PC-9 (cell line): ENCODE measurements at places on chromosomes 12 and 14.

DNA sequence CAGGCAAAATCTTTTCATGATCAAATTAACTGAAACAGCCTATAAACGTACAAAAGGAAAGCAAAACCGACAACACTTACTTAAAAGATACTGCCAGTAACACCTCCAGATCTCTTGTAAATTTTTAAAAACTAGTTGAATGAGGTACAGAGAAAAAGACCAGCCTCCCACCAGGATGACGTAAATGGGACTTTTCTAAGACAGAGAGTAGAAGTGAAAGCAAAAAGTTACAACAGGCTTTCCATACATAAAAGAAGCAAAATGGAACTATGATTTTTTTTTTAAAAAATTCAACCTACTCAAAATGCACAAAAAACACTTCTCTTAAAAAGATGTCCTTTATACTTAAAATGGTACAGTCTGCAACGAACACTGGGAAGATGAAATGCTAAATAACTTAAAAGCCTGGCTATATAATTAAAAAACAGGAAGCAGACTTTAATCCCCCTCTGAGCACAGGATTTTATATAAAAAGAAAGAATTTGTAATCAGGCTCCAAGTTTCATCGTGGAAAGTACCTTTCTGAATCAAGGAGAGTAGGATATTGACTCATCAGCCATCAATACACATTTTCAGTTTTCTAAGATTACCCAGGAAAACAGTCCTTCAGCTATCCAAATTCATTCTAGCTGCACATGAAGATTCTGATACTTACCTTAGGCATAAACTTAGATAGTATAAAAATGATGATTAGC, 14.2 kb upstream of the MYO1A start:
- DNase-seq: no peak

- DNase-seq: no peak
Observed at GRCh38 chr14:88482524-88482923, 72.3 kb downstream of the PTPN21 start.

- DNase-seq: no peak
Observed at GRCh38 chr14:95233702-95234241, 76.4 kb upstream of the DICER1 start.

- DNase-seq: no peak
Observed at GRCh38 chr12:124888260-124888659, 24.6 kb upstream of the SCARB1 start.

DNA sequence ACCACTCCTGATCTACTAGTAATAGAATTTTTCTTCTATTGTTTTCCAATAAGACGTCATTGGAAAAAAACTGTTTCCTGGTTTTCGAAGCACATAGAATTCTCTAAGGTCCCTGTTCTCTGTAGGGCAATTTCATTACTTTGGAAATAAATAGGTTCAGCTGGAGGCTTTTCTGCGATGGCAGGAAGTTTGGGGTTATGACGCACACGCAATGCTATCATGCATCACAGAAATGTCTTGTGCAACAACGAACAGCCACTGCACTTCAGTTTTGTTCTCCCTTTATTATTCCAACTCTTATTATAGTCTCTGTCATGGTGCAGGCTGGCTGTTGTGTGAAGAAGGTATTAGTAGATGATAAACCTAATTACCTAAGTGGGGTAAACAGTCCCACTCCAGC, 59.0 kb downstream of the KCNK10 start:
- no peak for DNase-seq

- DNase-seq: no peak
Observed at GRCh38 chr14:103315351-103315911, 18.6 kb upstream of the EIF5 start.

DNA sequence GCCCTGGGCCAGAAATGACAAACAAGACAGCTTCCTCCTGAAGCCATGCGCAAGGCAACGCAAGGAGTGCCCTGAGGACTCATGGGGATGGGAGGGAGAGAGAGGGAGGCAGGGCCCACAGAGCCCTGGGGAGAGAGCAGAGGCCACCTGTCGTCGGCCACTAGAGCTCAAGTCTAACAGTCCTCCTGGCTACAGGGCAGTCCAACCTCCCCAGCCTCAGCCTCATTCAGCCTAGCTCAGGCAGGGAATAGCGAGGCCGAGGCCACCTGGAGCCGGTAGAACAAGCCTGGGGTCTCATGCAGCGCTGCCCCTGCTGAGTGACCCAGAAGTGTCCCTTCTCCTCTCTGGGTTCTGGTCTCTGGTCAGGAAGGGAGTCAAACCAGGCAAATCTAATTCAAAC, 69.5 kb downstream of the BCL11B start:
- DNase-seq: no peak

- no peak for DNase-seq
Observed at GRCh38 chr12:127300753-127301152, 966.2 kb upstream of the TMEM132C start.

- no peak for DNase-seq
Observed at GRCh38 chr12:22228022-22228875, 106.3 kb downstream of the ST8SIA1 start.

DNA sequence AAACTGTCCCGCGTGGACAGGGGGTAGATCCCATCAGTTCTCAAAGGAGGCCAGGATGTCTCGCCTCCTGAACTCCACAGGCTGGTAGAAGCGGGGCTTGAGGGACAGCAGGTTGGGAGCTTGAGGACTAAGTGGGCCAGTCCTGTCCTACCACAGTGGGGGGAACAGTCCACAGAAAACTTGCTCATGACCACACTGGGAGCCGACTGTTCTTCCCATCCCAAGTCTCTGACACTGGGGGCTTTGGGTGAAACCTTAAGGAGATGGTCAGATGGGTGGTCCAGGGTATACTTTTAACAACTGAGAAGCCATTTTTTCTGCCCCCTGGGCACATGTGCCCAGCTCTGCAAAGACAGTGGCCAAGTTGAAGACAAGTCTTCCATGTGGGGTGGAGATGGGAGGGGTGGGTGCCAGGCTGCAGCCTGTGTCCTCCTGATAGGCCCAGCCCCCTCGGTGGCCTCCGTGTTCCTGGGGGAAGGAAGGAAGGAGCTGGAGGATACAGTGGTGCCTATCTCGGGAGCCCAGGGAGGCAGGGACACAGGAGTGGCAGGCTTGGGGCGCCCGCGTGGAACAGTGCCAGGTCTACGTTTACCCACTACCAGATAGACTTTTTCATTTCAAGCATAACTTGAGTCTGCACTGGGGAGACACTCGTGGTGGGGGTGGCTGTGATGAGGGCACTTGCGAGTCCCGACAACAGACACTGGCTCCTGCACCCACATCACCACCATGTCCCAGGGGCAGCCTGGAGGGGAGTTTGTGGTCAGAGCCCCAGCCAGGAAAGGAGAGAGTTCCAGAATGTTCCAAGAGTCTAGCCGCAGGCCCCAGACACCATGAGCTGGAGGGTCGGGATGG, 14.7 kb downstream of the RHOF start:
- DNase-seq: no peak

GRCh38 chr12:47302111-47302671, 222.4 kb upstream of the AMIGO2 start:
- DNase-seq: no peak

DNA sequence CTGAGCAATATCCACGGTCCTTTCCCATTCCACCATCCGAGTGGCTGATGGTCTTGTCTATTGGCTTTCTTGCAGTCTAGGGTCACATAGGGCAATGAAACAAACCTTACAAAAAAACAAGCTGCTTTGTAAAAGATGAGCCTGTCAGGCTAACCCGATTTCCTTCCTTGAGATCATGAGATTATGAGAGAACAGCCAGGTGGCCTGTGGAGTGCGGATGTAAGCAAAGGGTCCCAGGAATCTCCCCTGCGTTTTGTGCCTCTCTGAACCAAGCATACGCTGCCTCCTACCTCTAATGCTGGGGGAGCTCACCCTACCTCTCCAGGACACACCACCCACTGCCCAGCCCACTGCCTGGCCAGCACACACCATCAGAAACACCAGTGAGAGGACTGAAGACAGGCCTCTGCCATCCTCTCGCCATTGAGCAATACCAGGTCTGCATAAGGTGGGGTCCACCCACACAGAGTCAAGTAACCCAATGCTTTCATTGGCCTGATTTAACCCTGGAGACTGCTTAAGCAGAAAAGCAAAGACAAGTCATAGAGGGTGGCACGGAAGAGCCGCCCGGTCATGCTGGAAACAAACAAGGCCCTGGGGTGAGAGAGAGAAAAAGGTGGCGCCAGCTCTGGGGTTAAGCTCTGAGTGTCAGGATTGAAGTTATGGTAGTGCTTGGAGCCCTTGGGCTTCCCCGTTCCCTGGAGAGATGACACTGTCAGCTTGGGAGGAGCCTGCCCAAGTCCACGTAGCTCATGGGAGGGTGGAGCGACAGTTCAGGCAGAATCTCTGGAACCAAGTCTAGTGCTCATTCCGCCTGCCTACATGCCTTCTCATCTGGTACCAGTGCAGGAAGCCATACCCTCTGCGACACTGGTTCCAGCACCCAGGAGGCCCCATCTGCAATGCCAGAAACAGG, 46.6 kb downstream of the CALM1 start:
- peak; percentile 75 for DNase-seq

GRCh38 chr14:70036665-70037064, 152.1 kb downstream of the SLC8A3 start:
- no peak for DNase-seq

DNA sequence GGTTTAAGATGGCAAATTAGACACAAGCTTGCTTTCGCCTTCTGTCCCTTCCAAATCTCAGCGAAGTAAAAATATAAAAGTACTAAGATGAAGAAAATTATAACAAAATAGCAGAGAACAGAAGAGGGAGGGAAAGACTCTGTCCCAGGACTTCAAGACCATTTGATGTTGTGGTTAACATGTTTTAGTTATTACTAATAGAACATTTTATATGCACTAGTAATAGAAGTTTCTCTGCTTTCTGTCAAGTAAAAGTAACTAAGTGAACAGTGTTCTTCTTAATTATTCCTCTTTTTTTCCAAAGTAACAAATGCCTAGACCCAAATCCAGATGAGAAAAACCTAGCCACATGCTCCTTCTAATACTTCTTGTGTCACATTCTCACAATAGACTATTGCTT, 85.1 kb upstream of the DAAM1 start:
- DNase-seq: no peak

- no peak for DNase-seq
Observed at GRCh38 chr12:114967151-114967550, 283.2 kb upstream of the TBX3 start.

DNA sequence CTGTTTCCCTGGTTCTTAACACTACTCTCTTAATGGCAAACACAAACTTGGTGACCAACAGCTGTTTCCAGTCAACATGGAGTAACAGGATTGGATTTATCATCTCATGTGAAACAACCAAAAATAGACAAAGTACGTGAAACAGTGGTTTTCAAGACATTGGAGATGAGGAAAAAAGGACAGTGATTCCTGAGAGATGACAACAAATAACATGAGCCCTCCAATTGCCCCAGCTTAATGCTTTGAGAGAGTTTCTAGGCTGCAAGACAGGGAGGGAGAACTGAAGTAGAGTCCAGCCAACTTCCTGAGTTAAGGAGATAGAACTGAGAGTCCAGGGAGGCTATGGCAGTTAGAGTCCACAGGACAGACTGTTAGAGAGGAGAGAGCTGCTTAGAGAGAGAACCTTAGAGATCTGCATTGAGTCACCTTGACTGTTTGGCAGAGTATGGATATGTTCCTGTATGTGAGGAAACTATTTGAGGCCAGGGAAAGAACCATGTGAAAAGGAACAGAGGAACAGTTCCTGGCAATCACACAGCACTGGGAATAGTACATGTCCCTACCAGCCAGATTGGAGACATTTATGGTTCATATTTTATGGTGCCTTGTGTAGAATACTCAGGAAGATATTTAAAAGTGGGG, 106.4 kb downstream of the PCNX1 start:
- no peak for DNase-seq

DNA sequence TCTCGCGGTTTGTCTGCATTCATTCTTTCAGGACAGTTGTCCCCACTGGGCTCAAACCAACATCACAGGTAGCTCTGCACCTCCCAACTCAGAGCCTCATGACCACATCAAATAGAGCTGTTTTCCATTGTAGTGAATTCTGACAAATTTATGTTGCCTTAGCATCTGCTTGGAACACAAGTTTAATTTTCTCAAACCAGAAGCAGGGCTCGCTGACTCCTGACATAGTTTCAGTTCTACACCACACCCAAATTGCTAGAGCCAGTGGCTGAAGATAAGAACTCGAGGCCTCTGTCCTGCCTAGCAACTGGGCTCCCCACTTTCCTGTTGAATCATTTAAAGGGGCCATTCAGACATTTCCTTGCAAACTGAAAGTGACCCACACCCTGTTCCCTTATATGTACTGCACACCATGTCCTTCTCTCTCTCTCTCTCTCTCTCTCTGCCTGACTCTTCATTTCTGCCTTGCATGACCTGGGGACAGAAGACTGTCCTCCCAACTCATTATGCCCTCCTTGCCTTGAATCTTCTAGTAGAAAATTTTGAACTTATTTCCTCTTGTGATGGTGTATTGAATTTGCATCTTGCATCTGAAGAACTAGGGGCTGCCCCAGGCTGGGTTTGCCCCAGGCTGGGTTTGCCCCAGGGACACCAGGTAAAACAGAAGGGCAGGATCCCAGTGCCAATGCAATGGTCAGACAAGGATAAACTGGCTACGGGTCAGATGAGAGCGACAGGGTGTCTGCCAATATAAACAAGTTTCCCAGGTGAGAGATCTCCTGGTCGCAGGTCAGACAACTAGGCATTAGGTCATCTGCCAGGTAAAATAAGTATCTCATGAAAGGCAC, 9.7 kb upstream of the WSCD2 start:
- DNase-seq: no peak

DNA sequence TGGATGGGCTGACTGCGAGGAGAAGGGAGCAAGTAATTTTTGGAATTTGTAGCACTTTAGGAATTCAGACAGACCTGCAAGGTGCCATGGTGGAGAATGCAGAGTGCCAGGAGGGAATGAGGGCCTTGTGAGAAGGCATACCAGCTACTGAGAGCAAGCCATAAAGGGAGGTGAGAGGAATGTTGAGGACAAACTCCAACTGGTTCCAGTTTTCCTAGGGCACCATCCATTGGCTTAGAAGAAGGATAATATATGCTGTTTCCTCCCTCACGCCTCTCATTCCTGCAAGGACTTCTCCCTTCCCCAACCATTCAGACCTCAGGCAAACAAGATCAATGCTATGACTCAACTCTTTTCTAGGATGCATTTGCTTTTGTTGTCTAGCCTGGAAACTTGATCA, 11.2 kb upstream of the DAAM1 start:
- DNase-seq: no peak

- no peak for DNase-seq
Observed at GRCh38 chr12:120818416-120818815, 85.7 kb downstream of the SPPL3 start.

- DNase-seq: no peak
Observed at GRCh38 chr12:80031229-80031628, 68.1 kb upstream of the OTOGL start.

GRCh38 chr12:6078398-6079096, 45.9 kb downstream of the VWF start:
- peak; percentile 72 for DNase-seq

- no peak for DNase-seq
Observed at GRCh38 chr12:14394317-14395073, 29.0 kb downstream of the ATF7IP start.

- peak; percentile 38 for DNase-seq
Observed at GRCh38 chr12:55847603-55848291, 5.0 kb upstream of the MMP19 start.

DNA sequence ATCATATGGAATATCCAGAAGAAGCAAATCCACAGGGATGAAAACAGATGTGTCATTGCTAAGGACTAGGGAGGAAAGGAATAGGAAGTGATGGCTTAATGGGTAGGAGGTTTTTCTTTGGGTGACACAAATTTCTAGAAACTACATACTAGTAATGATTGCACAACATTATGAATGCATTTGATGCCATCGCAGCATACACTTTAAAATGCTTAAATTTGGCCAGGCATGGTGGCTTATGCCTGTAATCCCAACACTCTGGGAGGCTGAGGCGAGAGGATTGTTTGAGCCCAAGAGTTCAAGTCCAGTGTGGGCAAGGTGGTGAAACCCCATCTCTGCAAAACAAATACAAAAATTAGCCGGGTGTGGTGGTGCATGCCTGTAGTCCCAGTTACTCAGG, 1370.8 kb downstream of the AACS start:
- no peak for DNase-seq
